ENCODE measurements at places on chromosomes 6 and 20.

- no peak for DNase-seq
Observed at GRCh38 chr6:106702451-106703110, 73.2 kb downstream of the QRSL1 start.

GRCh38 chr6:12150812-12151432 is 138.8 kb downstream of the HIVEP1 start:
- peak; percentile 85 for DNase-seq

GRCh38 chr6:30678964-30679726 is 6.3 kb upstream of the DHX16 start:
- peak; percentile 97 for DNase-seq

DNA sequence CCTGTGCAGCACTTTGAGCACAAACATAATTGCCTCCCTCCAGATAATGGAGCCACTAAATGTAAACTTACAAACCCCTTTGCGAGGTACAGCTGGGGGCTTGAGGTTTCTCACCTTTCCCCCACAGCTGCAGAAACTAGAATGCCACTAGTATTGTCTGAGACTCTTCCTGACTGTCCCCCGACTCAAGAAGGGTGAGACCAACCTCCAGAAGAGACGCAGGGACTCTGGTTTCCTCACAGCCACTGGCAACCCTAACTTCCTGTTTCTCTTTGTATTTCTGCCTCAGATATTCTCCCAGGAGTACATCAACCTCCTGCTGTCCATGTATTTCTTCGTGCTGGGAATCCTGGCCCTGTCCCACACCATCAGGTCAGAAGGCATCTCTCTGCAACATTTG is 23.6 kb downstream of the HM13 start:
- DNase-seq, result no peak

DNA sequence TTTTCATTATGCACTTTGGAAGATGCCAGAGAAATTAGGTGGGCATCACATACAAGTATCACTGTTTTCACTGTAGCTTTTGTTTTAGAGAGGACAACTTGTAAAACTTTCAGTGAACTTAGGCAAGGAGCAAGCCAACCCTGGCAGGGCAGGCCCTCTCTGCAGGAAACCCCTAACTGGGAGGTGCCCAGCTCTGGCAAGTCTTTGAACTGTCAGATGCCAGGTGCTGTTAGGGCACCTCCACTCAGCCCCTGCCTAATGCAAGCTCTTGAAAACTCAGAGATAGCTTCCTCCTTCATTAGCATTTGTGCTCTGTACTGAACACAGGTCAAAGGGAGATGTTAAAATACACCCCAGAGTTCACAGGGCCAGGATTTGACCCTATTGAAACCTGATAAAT is 774.2 kb upstream of the FLRT3 start:
- DNase-seq, result no peak

GRCh38 chr6:136251394-136251793 is 1.3 kb upstream of the MTFR2 start:
- DNase-seq, result no peak

- no peak for DNase-seq
Observed at GRCh38 chr6:100488244-100488643, 23.5 kb upstream of the SIM1 start.

DNA sequence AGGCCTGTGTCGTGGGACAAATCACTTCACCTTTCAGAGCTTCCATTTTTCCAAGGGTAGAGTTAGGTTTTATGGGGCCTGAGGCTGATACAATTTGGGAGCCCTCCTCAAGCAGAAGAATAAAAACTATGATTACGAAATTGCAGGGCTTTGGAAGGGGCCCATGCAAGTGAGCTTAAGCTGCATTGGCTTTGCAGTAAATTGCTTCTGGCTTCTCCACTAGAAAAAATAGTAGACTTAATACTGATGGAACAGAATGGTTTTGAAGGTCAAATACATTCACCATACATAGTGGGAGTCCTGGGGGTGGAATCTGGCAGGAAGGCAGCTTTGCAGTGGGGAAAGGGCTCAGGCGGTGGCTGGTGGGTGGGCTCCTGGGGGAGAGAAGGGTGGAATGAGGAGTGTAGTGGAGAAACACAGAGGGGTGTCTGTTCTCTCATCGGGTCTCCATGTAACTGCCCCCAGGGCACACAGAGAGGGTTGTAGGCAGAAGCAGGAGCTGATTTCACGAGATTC is 55.9 kb upstream of the RNF24 start:
- DNase-seq, result peak; percentile 42

GRCh38 chr6:43984442-43985321 is 142.6 kb downstream of the MRPL14 start:
- peak; percentile 37 for DNase-seq

DNA sequence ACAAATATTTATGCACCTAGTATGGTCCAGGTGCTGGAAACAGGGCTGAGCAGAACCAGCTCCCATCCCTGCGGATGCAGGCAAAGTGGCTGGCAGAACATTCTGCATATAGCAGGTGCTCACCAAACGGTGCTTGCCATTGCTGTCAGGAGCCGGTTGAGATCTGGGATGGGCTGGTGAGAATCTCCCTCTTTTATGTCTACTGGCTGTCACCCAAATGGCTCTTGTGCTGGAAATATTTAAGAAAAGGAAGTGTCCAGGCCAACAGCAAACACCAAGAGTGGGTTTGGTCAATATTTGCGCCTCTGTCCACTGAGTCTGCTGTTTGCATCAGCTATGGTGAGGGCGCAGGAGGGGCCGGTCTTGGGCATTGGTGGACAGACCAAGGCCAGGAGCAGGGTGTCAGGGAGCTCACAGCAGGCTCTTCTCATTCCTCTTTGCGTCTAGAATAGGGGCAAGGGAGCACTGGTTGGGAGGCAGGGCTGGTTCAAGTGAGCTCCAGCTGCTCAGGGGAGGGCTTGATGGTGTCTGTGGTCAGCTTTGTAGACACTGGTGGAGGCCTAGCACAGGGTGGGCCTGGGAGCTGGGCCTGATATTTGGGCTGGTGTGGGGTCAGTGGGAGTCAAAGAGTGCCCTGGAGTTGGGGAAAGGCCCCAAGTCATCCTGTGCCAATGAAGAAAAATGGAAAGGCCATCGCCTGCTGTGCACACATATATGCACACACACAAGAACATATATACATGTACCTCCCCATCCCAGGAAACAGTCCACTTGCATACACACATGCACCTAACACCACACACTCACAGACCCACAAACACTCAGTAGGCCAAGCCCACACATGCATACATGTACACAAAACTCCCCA is 1.4 kb upstream of the BPIFB2 start:
- DNase-seq, result no peak

DNA sequence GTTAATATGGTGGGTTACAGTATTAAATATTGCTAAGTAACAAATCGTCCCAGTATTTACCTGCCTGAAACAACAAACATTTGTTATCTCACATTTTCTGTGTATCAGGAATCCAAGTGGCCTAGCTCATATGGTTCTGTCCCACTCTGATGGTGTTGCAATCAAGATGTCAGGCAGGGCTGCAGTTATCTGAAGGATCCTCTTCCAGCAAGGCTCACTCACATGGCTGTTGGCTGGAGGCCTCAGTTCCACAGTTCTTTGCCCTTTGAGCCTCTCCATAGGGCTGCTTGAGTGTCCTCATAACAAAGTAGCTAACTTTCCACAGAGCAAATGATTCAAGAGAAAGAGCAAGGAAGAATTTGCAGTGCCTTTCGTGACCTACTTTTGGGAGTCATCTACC is 17.7 kb downstream of the RAB22A start:
- DNase-seq, result no peak

DNA sequence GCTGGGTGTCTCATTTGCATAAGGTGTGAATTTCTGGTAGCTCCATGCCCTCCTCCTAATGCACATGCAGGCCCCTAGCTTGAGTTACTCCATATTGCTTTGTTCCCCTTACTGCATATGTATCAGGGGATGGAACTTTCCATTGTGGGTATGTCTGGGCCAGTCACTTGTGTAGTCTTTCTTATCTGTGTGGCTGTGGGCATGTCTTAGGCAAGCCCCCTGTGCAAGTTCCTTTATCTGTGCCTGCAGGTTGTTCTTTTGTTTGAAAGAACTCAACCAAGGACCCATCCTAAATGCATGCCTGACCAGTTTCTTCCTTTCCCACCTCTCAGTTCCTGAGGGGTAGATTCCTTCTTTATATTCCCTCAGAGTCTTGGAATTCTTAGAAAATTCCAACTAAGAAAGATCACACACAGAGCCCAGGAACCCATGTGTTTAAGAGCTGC is 23.6 kb downstream of the MBOAT1 start:
- DNase-seq, result no peak

DNA sequence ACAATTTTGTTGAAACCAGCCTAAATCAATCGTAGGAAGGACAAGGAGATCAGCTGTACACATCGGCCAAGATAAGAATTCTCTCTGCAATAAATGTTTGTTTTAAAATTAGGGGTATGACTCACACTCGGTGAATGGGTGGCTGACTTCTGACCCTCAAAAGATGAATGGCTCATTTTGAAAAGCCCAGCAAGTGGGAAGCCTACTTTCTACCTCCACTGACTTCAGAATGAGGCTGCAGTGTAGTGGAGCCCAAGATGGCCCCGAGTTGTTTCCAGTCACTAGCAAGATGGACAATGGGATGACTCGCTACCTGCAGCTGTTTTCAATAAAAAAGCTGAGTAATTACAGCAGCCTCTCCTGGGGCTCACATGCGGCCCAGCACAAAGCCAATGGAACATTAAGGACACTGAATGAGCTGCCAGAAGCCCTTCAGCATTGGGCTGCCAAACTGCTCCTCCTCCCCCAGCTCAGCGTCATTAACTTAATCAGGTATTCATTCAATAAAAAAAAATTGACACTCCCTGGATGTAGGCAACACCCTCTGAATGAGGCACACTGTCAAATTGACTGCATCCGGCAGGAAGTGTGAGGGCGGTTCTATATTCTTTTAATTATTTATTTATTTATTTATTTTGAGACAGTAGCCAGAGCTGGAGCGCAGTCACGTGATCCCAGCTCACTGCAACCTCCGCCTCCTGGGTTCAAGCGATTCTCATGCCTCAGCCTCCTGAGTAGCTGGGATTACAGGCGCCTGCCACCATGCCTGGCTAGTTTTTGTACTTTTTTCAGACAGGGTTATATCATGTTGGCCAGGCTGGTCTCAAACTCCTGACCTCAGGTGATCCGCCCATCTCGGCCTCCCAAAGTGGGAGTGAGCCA is 107.3 kb downstream of the GMPR start:
- DNase-seq, result peak; percentile 61

Measured in endodermal cell (in vitro differentiated cells).